ENCODE measurements at places on chromosomes 13 and 19. TPM values are rescaled to one million over a fixed set of nuclear protein-coding genes. Genes with fewer than 3 reads are reported as not detected.

DNA sequence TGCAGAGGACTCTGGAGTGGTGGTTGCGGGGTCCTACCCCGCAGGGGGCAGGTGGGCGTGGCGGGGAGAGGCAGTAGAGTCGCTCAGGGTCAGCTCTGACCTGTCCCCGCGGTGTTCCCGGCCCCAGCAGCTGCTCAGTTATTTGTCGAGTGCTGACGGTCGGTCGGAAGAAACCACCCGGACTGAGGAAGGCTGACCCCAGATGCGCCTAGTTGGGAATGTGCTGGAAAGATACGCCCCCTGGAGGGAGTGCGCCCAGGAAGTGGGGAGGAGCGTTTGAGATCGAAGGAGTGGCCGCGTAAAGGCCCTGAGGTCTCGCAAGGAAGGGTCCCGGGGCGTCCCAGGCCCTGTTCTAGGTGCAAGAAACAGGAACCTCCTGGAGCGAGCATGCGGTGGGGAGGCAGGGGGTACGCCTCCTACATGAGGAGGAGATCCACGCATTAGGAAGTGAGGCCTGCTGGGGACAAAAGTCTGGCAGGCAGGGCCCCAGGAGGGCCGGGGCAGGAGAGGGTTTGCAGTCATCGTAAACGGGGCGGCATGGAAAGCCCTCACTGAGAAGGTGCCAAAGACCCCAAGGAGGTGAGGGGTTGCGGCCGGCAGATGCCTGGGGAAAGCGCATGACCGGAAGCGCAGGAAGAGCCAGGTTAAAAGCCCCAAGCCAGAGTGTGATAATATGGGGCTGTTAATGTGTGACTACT is 9.2 kb downstream of the CCDC8 start:
- DNase-seq, result no peak

GRCh38 chr13:91355826-91356710 is 8.6 kb downstream of the MIR17HG start:
- DNase-seq, result no peak

DNA sequence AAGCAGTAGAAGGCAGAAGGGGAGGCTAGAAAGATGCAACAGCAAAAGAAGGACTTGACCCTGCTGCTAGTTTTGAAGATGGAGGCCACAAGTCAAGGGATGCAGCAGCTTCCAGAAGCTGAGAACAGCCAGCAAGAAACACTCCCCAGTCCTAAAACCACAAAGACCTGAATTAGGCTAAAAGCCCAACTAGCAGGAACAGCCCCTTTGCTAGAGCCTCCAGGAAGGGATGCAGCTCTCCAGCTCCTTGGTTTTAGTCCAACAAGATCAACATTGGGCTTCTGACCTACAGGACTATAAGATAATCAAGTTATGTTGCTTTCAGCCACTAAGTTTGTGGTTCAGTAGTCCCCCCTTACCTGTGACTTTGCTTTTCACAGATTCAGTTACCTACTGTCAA is 10.5 kb upstream of the LATS2 start:
- DNase-seq, result no peak

ZNF888 gene
- 0.78 TPM for polyA plus RNA-seq

OLFM2 gene
- polyA plus RNA-seq, result 75.0 TPM

Data from brain (organoid and tissue), 16 donors.